ENCODE measurements at places on chromosomes 7 and 10.

DNA sequence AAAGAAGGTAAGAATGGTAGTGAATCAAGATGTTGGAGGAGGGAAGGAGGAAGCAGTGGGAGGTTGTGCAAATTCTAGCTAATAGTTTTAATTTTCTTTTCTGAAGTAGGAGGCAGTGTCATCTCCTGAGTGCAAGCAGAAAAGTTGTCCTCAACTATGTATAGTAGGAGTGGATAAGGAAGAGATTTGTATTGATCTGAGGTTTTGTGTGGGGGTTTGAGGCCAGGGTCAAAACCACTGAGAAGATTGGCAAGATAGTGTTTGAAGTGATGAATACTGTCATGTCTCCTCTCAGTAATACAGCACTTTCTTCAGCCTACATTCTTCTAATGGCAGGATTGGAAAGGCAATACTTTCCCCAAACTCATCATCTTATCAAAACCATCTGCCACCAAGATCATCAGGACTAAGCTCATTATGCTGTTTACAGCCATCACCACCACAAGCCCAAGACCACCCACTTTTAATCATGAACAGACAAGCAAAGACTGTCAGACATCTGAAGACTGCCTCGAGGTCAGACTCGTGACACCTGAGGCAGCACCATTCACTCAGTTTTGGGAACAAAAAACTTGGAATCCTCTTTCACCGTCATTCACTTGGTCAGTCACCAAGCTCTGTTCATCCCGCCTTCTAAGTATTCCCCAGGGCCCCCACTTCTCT lies 1.5 kb upstream of the MIOS start:
- no peak for DNase-seq

- DNase-seq: no peak
Observed at GRCh38 chr7:120274482-120274881, 1.5 kb downstream of the KCND2 start.

DNA sequence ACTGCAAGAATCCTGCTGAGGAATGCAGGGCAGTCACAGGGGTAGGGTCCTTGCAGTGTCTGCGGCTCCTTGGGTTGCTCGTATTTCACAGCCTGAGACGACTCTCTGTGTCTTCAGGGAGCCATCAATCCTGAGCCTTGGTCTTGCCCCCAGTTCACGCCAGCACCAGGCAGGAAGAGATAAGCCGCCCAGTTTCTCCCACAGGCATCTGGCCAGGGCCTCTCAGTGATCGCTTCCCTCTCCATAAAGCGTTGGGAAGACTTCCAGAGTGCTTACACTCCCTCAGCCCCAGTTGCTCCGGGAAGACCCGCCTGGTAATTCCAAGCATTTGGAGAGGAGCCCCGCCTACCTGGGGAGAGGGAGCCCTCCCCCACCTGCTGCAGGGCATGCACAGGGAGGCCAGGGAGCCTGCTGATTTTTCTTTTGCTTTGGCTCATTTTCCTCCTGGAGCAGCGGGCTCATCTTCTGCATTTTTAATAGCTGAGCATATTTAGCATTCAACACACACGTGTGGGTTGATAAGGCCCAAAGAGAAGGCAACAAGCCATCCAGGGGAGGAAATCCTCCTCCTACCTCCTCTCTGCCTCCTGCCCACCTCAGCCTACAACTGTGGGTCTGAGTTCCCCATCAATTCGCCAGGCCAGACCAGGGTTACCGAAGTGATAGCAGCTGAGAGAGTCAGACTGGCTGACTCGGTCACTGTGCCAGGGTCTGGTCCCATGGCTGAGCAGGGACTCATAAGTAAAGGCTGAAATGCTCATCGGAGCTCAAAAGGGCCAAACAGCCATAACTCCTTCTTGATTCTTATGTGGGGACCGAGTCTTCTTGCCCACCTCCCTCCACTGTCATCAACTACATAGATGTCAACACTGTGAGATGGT lies 74.4 kb upstream of the EFCAB10 start:
- no peak for DNase-seq

DNA sequence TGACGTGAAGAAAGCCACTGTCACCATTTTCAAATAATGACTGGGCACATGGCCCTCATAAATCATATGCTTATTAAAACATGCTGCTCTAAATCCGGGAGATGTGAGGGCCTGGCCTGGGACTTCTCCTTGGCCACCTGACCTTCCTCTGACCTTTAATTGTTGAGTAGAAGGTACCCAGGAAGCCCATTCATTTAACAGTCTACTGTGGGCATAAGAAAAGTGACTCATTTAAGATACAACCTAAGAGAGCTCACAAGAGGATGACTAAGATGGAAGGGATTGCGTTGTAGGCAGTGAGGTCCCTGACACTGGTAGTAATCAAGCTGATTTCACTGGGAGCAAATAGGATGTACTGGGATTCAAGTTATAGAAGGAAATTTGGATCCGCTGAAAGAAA lies 203.4 kb upstream of the GPR26 start:
- no peak for DNase-seq

DNA sequence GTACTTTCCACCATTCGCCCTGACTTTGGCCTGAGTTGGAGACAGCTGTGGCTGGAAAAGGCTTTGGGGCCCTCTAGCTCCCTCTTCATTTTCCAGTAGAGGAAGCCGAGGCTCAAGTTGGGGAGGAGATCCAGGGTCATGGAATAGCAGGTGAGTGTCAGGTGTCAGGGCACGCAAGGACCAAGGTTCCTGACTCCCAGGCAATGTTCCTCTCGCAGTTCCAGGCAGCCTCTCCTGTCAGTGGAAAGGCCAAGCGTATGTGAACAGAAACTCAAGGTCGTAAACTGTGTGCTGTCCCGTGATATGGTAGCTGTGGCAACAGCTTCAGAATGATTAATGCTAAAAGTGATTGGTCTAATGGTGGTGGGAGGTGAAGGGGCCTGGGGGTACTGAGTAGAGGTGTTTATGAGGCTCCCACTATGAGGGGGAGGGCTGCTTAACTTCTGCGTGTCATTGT lies 13.2 kb downstream of the ADAMTS14 start:
- DNase-seq: no peak

DNA sequence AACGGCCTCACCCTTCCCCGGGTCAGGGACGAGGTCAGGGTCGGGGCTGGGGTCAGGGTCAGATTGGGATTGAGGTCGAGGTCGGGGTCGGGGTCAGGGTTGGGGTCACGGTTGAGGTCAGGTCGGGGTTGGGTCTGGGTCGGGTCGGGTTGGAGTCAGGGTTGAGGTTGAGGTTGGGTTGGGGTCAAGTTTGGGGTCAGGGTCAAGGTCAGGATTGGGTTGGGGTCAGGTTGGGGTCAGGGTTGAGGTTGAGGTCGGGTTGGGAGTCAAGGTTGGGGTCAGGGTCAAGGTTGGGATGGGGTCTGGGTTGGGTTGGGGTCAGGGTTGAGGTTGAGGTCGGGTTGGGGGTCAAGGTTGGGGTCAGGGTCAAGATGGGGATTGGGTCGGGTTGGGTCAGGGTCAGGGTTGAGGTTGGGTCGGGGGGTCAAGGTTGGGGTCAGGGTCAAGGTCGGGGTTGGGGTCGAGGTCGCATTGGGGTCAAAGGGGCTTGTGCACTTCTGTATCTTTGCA lies 131.4 kb downstream of the VIPR2 start:
- no peak for DNase-seq

- DNase-seq: no peak
Observed at GRCh38 chr10:79029478-79030390, 39.0 kb upstream of the ZMIZ1 start.

DNA sequence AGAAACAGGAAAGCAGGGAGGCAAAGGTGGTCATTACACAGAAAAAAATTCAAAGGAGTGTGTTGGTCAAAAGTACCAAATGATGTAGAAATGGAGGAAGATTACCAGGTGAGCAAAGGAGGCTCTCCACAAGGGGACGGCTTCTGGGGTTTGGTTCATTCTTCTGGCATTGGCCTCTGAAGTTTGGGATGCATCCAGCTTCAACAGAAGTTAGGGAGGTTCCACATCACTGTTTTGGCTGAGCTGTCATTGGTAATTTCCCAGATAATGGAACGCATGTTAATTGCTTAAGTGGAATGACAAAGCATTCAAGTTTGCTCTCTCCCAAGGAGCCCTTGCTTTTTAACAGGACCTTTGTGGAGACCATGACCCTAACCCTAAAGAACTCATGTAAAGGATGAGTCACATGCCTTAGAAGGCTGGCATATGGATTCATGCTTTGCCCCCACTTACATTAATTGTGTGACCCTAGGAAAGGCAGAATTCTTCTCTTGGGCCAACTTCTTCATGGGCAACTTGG lies 398.6 kb downstream of the GPAM start:
- DNase-seq: no peak

GRCh38 chr7:1087952-1088920 lies at the start of gene GPER1:
TSS of gene GPER1 (plus strand) at chr7:1088113. CDS start at chr7:1091729, 3,616 bp downstream.
- no peak for DNase-seq

DNA sequence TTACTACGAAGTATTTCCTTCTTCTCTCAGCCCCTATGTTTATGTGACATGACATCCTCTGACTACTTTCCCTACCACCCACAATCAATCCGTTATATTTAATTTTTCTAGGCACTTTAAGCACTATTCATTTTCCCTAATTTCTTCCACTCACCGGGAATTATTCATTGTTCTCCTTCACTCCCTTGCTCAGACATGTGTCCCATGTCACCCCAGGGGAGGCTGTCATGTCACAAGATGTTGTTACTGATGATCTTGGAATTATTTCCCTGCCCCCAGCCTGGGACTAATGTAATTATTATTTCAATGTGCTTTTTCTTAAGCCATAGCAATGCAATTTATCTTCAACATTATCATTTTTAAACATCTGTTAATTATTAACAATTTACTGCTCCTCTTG lies 317.2 kb downstream of the PHF14 start:
- DNase-seq: no peak

GRCh38 chr10:132149271-132149670 lies 37.5 kb upstream of the DPYSL4 start:
- DNase-seq: no peak

- DNase-seq: no peak
Observed at GRCh38 chr7:28016297-28016696, 164.3 kb downstream of the JAZF1 start.

GRCh38 chr7:7428806-7429205 lies 106.9 kb downstream of the COL28A1 start:
- no peak for DNase-seq

DNA sequence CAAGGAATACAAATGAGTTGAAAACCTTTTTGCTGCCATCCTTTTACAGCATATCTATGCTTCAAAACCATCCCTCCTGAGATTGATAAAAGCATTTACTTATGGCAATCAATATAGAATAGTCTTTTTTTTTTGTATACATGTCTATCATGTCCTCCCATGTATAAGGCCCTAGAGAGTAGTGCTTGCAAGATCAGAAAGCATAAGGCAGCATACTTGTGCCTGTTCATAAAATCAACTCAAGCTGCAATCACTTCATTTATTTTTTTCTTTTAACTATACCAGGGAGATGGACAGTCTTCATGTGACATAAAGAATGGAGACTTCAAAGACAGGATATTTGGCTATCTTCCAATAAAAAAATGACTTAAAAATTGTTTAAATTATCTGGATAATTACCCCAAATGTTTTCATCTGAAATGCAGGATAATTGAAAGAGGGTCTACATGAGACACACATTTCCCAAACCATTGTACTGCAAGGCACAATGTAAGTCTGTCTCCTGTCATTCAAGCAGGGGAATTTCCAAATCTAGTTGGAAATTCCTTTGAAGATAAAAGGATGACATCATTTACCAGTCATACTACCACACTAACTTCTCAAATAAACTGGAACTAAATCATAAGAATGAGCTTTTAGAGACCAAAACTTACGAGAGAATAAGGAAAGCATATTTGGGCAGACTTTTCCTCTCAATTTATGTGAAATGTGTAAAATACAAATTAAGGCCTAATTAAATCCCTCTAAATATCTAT lies 22.5 kb downstream of the LRRN3 start:
- no peak for DNase-seq

Data from activated gamma-delta T cell treated with Interleukin-2 at 50 U/mL for 16 hours (primary cell).